ENCODE measurements at places on chromosomes 7 and 10.
A peak's percentile ranks its signal among the peaks of the same experiment; 100 is the strongest.

DNA sequence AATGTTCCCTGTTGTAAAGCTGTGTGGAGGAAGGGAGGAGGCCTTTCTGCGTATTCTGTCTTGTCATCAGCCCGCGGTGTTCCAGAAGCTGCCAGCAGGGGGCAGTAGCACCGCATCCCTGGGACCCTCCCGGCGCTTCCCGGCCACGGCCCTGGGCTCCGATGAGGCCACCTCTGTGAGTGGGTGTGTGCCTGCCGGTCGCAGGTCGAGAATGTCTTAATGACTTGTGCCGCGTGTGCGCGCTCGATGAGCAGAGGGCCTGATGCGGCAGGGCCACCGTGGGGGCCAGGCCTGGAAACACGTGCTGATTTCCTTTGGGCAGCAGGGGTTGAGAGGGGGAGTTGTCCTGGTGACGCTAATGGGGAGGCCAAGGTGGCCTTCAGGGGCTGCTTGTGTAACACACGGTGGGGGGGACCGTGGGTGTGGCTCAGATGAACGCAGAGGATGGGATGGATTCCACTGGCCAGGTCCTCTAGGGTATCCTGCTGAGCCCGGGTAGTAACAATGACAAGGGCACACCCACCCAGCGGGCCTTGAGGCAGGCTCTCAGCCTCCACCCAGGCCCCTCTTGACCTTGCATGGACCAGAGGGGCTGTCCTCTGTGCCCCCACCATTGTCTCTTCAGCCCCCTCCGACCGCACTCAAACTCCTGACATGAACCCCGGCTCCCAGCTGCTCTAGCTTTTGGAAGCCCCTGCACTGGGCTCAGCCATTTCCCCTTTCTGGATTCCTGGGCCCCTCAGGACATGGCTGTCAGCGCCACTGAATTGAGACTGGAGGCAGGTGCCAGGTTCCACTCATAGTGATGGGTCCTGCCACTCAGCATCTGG, 135.9 kb upstream of the PODXL start:
- DNase-seq = peak; percentile 41

- no peak for DNase-seq
These were observed 268.8 kb downstream of the ELFN1 start for GRCh38 chr7:1938788-1939433.

- DNase-seq = no peak
These were observed 94.4 kb upstream of the INSIG1 start for GRCh38 chr7:155203059-155203881.

- DNase-seq = no peak
These were observed 414.2 kb upstream of the SEMA3C start for GRCh38 chr7:81333004-81333403.

DNA sequence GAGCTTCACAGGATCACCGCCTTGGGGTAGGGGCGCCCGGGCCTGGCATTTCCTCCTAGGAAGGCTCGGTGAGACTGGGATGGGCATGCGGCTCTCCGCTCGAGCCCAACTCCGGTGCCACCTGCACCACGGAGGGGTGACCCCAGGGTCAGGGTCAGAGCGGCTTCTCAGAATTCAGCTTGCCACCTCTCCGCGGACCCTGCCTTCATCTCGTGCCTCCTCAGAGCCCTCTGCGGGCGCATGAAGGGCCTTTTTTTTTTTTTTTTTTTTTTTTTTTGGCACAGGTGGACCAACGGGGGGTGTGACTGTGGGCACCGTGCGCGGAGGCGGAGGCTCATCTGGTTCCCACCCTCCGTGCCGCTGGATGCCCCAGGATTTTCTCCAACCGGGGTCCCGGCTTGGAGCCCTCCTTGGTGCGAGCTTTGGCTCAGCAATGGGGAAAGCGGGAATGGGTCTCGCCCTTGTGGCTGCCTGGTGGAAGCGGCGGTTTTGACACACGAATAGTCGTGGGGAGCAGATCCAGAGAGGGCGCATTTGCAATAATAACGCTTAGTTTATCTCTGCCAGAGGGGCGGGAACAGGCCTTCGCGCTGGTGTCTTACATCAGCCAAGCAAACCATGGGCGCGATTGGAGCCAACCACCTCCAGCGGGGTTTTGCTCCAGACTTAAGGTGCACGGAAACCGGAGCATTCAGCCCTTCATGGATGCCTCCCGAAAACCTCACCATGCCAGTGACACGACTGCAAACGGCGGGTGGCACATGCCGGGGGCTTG, 5.0 kb upstream of the TNRC18 start:
- DNase-seq = no peak

DNA sequence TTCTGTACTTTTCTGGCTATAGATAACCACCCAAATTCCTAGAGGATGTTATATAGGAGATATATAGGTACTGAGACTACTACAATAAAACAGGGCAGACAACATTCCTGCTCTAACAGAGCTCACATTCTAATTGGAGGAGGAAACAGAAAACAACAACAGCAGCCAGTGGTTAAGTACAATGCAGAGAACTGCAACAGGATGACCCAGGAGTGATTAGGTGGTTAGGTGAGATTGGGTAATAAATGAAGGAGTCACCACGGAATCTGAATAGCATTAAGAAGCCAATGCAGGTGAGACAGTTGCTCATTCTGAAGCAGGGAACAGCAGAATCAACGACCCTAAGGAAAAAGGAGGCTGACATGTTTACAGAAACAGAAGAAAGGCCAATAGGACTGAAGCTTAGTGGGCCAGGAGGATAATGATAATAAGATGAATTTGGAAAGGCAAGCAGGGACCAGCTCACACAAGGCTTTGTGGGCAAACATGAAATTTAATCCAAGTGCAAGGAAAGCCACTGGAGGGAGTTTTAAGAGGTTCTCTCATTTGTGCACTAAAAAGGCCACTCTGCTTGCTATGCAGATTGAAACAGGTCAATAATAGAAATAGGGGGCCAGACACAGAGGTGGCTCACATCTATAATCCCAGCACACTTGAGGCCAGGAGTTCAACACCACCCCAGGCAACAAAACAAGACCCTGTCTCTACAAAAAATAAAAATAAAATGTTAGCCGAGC, 16.9 kb upstream of the REEP3 start:
- no peak for DNase-seq

GRCh38 chr7:1668396-1669063, 1.5 kb upstream of the ELFN1 start:
- no peak for DNase-seq

GRCh38 chr10:121627876-121628581, 29.8 kb upstream of the FGFR2 start:
- no peak for DNase-seq

DNA sequence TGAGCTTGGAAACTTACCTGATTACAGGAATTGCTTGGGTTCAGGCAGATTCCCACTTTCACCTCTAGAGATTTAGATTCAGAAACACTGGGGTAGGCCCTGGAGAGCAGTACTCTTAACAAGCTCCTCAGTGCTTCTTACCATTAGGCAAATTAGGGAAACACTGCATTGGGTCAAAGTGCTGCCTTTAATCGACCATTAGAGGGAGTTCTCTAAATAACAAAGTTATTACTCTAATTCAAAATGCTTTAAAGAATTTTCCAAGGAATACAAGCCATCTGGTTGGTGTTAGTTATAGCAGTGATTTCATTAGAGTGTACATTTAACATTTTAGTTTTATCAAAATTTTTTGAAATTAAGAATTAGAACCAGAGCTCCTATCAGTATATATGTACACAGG, 324.5 kb downstream of the GFRA1 start:
- no peak for DNase-seq

- DNase-seq = no peak
These were observed 413.8 kb downstream of the KCNMA1 start for GRCh38 chr10:77223526-77224460.

DNA sequence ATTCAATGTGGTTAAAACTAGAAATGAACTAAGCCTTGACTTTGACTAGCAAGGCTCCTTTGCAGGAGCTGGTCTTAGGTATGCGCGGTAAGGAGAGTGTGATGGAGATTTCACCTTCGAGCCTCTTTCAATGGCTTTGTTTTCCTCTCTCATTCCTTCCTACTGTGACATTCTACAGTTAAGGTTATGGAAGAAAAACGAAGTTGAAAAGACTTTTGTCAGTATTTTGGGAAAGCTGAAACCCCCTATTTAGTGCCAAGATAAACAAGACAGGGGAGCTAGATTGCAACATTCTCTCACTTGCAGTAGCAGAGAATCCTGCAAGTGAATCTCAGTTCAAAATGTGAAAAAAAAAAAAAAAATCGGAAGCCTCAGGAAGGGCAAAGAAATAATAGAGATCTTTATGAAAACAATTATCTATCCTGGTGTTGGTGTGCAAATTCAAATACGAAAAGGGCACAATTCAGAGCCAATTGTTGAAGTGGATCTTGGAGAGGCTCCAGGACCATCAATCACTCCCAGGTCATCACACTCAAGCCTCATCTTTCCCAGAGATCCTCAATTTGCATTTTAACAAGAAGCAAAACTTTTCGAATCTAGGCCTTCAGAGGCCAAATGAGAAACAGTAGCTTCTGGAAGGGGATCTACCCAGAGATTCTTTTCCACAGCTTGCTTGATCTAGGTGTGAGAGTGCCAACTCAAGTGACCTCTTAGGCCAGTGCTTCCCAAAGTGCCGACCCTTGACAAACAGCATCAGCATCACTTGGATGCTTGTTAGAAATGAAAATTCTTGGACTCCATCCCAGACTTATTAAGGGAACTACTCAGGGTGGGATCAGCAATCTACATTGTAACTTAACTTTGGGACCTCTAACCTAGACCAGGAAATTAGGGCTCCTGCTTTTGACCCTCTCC, 163.8 kb downstream of the INHBA start:
- DNase-seq = no peak

GRCh38 chr7:128041203-128041602, 10.0 kb upstream of the LRRC4 start:
- DNase-seq = no peak

GRCh38 chr10:71138166-71138830, 74.1 kb upstream of the UNC5B start:
- no peak for DNase-seq

DNA sequence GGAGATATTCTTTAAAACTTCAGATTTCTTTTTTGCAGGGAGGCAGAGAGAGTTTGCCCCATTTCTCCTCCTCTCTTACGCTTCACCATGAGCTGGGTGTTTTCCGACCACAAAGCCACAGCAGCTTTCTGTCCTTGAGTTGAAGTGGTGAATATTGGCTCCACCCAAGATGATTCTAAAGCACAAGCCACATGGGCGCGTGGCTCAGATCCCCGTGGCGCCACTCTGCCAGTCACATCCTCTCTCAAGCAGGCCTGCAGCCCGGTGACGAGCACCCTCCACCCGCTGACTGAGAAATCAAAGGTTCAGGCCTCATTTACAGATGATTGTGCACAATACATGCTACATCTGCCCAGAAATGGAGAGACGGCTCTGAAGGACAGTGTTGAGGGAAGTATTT, 27.6 kb upstream of the RNF32 start:
- DNase-seq = peak; percentile 58

DNA sequence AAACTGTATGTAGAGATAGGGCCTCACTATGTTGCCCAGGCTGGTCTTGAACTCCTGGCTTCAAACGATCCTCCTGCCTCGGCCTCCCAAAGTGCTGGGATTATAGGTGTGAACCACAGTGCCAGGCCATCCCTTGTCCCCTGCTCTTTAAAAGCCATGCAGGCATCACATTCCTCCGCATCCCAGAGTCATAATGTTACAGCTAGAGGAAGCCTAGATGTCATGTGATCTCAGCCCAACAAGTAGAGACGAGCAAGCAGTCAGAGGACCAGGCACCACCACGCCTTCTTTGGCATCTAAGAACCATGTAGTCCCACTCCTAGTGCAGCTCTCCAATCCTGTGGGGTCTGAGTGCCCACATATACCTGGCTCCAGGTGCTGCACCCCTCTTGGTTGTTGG, 13.1 kb downstream of the PODXL start:
- DNase-seq = no peak

GRCh38 chr10:28674782-28675181, 2.5 kb upstream of the BAMBI start:
- DNase-seq = no peak

DNA sequence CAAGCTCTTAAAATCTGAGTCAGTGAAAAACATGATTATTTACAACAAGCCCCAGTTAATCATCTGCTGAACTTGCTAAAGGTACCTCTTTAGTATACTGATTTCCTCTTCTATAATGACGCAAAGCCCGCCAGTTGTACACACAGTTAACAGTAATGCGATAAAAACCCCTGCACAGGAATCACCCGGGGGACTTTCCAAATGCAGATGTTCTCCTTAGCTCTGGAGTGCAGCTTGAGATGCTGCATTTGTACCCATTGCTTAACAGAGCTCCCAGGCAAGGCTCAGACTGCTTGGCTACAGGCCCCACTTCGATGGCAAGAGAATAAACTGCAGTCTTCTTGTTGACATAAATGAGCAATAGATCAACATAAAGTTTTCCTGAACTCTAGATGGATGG, 279.6 kb upstream of the HGF start:
- no peak for DNase-seq

GRCh38 chr10:1110674-1111119, 54.5 kb downstream of the WDR37 start:
- DNase-seq = no peak

DNA sequence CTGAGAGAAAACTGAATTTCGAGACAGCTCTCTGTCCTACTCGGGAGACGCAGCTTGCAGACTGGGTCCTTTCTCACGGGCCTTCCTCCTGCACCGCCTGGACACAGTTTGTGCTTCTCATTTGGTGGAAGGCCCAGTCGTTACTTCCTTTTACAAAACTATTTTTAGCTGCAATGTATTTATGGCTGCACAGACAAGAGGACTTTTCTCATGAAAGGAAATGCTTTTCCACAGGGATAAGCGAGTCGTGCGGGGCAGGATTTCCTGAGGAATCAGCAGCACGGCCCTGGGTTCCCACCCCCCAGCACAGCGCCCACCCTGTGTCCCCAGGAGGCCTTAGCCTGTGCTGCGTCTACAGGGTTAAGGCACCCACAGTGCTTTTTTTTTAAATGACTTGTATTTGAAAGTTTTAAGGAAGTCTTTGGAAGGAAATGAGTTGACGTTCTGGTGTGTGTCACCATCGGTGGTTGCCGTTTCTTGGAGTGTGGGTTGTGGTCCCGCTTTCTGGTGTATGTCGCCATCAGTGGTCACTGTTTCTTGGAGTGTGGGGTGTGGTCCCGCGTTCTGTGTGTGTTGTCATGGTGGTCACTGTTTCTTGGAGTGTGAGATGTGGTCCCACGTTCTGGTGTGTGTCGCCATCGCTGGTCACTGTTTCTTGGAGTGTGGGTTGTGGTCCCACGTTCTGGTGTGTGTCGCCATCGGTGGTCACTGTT, 50.9 kb downstream of the INPP5A start:
- peak; percentile 50 for DNase-seq

DNA sequence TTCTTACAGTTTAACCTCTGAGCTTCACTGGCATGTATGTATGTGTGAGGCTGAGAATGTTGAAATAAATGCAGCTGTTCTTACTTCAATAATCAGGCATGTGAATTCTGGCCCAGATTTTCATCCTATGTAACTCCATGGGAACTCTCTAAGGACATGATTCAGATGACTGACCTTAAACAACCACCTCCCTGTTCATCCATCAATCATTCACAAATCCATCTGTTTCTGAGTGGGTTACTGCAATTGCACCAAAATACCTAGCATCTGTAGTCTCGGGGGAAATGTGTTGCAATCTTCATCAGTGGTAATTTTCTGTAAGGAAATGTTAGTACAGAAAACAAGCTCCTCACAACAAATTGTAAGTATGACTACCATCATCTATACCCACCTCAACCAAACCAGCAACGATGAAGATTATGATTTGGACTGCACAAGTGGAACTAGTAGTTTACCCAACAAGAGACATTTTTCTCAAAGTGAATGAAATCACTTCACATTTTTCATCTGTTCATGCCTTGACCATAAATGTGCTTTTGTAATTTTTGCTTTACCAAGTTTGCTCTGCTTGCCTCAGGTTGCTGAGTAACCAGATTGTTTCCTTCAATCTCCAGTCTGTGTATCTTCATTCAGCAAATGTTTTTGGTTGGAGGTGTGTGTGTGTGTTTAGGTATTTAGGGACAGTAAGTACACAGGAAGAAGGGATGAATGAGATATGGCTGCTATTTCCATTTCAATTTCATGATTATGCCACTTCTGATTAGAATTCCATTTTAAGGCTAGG, 65.7 kb upstream of the FZD8 start:
- DNase-seq = no peak

All from stimulated activated CD4-positive, alpha-beta T cell treated with anti-CD3 and anti-CD28 coated beads, Interleukin-12 subunit alpha, Interleukin-12 subunit beta, amount 100 ng/mL, for 48 hours (primary cell).